Activated CD4-positive, alpha-beta T cell treated with anti-CD3 and anti-CD28 coated beads, Interleukin-2, amount 10 ng/mL, durations not matched to agents 24 days and 14 days (primary cell): ENCODE measurements at places on chromosomes 5 and 9.

DNA sequence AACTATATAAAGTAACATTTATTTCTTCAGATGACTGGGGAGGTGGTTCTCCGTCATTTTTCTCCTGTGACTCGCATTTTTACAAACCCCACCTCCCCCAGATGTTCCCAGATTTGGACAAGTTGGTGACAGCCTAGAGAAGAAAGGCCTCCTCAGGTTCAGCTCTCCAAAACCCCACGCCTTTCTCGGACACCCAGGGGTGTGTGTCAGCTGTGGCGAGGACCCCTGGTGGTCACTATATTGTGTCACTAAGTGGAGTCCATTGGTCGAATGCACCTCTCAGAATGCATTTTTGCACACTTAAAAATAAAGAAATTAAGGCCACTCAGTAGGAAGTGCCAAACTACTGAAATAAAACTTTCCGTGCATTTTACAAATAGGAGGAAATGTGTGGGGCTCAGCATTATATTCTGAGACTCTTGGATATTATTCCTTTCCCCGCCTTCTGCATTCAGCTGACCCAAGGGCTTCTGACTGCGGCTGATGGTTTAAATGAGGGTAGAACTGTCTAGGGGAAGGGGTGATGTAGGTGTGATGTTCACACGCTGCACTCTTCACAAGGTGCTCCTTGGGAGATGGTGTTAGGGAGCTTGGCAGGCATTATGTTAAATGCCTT is 47.6 kb downstream of the ACO1 start:
- DNase-seq, result peak; percentile 72

DNA sequence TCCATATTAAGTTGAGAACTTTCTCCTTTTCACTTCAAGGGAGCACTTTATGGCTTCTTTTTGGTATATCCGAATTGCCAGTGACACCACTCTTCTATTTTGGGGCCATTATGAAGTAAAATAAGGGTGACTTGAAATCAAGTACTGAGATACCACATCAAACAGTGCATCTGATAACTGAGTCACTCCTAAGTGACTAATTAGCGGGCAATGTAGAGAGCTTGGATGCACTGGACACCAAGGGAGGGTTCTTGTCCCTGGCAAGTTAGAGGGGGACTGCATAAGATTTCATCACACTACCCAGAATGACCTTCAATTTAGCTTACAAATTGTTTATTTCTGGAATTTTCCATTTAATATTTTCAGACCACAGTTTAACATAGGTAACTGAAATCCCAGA is 813.9 kb upstream of the CDH10 start:
- no peak for DNase-seq

DNA sequence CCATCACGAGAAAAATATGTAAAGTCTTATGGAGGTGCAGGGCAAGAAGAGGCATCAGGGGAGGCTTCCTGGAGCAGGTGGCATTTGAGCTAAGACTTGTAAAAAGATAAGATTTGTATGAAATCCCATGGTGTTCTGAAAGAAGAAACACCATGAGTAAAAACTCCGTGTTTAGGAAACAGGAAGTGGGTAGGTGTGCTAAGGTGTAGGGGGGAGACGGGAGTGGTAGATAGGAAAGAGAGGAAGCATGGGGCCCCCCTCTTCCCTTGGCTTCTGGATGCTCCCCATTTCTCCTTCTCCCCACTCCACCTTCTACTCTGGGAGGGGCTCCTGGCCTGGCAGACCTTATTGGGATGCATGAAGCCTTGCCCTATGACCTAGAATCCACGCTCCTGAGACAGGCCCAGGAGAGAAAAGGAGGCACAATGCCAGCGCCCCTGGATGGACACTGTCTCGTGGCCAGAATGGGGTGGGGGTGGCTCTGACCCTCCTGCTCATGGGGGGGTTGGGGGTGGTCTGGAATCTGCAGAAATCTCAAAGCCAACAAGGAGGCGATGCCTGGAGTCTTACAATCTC is 103.6 kb downstream of the GTF3C4 start:
- DNase-seq, result no peak

DNA sequence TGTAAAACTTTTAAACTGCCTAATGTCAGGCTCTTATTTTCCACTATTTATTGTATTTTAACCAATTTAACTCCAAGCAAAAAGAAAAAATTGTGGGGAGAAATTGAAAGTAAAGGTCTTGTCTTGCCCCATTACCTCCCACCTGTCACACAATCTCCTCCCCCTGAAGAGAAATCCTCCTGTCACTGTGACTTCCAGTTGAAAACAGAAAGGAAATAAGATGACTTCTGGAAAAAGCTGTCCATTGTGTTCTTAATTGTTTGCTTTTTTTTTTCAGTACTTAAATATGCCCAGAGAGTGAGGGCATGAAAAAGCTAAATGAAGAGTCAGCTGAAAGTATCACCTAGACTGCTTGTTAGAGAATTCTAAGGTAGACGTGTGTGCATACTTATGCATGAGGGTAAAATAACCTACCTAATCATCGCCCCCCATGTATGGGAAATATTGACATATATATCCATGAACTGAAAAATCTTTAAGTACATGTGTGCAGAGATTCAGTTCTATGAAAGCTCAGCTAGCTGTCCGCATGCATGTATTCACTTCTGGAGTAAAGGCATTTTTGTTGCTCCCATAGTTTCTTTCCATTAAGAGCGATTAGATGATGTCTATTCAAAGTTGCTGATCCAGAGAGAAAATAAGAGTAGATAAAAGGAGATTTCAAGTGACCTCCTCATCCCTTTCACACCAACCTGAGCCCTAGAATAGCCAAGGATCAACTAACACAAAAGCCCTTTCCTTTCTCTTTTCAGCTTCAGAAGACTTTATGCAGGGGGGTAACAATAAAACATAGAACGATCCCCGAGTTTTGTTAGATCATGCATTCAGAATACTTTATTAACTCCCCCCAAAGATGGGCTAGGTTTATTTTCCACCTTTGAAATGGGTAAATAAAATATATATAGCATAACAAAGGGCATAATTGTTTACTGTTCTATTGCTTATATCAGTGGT is 5.3 kb downstream of the NR2F1-AS1 start:
- DNase-seq, result no peak

DNA sequence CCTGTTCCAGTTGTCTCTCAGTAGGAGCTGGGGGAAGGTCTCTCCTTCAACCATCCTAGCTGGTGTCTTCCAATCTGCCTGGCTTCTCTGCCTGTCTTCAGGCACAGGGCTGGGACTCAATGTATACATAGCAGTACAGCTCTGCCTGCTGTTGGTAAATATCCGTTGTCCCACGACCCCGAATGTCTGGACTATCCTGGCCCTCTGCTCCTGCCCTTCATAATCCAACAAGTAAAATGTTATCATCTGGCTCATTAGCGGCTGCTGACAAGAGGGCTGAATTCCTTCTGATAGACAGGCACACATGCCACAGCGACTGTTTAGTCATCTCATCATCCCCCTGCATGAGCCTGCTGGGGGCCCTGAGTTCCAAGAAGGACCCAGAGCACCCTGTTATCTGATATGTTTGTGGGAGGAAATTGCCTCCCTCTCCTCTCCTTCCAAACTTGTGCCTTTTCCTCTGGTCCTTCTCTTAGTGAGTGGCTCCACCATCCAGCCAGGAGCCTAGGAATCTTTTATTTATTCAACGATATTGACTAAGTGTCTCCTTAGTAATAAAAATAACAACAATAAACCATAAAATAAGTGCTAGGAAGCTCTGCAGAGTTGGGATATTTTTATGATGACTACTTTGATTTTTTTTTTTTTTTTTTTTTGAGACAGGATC is 29.5 kb upstream of the TGFBR1 start:
- DNase-seq, result no peak

DNA sequence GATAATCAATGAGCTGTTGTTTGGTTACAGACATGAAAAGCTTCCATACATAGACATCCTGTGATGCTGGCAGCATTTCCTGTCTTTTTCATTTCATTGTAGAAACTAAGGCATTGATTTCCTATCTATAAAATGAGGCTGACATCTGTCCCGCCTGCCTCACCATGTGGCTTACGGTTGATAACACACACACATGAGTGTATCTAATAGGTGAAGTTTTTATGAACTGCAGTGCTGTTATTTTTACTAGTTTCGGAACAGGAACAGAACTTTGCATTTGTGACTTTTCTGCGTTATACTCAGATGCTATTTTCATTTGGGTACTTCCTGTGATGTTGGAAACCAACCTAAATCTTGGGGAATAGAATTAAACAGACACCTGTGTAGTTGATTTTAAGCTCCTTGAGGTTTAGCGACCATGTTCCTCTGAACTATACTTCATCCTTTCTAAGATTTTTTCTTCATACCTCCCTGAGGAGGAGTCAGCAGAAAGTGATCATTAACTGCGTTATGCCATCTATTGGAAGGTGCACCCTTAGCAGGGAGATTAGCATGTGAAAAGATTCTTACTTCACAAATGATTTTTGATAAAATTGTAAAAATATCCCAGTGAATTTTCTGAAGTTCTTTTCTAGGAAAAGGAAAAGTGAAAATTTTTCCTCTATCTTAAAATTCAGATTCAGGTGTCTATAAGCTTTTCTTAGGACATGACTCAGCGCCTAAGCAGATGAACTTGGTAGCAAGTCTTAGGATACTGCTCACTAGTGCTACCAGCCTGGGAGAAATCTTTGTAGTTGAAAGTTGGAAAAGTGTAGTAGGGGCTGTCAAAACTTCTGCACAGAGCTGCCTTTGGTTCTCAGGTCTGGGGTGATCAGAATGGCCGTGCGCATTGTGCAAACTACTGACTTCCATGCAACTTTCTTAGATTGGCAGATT is 134.5 kb downstream of the TRIO start:
- DNase-seq, result no peak

DNA sequence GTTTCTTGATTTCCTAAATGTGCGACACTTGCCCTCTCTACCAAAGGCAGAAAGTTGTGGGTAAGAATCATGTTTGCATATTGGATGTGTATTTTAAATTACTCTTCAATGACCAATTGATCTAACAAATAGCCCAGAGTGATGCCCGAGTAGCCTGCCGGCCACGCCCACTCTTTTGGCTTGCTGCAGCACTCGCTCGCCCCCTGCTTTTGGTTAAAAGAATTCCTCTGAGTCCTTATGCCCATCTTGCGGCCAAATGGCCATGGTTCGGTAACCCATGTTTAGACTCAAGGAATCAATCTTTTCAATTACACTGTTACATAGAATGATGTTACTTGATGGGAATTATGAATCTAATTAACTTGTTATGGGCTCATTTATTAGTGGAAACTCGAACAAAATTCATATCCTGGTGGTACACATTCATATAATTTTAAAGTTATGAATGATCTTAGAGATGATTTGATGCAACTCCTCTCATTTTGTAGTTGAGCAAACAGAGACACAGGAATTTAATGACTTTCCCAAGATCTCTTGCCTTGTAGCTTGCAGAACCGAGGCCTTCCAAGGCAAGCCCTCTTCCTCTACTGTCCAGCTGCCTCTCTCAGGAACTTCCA is 36.5 kb downstream of the PPIC start:
- peak; percentile 74 for DNase-seq

- DNase-seq, result no peak
Observed at GRCh38 chr9:122281368-122281767, 16.7 kb downstream of the MRRF start.

DNA sequence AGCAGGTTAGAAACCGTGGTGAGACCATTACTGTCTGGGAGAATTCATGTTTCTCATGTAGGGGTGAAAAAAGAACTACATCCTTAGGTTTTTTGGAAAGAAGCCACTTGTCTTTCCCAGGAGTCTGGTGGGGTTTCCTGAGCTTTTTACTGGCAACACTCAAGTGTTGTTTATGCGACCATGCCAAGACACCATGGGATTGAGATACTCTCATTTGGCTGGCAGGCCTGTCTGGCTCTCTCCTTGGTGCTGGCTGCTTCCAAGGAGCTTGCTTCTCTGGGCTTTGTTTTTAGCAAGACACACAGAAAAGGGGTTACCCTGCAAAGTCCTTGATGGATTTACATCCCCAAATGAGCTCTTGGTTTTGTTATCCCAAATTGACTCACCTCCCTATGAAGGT is 80.9 kb upstream of the ISL1 start:
- DNase-seq, result no peak

GRCh38 chr5:57937025-57937424 is 454.4 kb upstream of the ACTBL2 start:
- DNase-seq, result no peak

DNA sequence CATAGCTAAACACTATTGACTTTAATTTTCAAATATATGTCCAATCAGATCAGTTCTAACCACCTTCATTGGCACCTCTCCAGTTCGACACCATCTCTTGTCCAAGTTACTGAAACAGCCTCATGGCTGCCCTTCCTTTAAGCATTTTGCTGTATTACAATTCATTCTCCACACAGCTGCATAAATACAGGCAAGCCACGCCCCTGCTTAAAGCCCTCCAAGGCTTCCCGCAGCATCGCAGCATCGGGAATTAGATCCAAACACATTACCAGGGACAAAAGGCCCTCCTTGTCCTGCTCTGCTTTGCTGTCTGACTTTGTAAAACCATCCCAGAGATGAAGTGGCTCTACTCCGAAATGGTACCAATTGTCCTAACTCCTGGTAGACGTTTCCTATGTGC is 75.1 kb upstream of the RAI14 start:
- no peak for DNase-seq

DNA sequence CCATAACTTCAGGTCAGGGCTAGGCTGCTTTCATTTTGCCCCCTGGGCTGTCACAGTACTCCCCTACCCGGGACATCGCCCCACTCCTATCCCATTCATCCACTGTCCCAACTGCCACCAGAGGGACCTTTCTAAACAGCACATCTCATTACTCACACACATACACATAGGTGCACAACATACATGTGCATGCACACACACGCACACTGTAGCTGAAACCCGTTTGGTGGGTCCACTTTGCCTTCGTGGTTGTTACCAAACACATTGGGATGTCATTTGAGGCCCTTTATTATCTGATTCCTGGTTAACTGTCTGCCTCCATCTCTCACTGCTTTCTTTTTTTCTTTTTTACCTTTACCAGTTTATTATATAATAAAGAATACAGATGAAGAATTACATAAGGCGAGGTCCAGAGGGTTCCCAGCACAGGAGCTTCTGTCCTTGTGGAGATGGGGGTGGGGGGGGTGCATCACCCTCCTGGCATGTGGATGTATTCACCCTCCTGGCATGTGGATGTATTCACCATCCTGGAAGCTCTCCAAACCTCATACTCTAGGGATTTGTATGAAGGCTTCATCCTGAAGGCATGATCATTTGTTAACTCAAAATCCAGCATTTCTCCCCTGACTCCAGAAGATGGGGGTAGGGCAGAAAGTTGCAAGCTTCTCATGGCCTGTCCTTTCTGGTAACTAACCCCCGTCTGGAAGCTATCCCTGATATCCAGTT is 186.0 kb downstream of the GOLPH3 start:
- no peak for DNase-seq

DNA sequence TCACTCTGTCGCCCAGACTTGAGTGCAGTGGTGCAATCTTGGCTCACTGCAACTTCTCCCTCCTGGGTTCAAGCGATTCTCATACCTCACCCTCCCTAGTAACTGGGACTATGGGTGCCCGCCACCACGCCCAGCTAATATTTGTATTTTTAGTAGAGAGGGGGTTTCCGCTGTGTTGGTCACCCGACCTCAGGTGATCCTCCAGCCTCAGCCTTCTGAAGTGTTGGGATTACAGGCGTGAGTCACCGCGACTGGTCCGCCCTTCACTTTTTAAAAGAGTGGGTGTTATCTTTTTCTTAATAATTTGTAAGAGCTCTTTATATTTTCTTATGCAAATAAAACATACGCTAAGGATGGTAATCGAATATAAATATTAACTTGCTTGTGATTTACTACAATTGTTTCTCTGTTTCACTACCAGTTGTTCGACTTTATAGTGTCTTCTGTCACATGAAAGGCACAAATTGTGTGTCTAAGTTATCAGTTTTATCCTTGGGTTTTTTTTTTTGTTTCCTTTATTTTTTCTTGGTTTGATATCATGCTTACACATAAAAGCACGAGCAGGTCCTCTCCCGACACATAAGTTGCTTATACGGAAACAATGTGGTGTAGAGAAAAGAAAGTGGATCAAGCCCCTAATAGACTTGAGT is 1.9 kb upstream of the GPBP1 start:
- no peak for DNase-seq
